ENCODE measurements at places on chromosomes 5 and 9.

DNA sequence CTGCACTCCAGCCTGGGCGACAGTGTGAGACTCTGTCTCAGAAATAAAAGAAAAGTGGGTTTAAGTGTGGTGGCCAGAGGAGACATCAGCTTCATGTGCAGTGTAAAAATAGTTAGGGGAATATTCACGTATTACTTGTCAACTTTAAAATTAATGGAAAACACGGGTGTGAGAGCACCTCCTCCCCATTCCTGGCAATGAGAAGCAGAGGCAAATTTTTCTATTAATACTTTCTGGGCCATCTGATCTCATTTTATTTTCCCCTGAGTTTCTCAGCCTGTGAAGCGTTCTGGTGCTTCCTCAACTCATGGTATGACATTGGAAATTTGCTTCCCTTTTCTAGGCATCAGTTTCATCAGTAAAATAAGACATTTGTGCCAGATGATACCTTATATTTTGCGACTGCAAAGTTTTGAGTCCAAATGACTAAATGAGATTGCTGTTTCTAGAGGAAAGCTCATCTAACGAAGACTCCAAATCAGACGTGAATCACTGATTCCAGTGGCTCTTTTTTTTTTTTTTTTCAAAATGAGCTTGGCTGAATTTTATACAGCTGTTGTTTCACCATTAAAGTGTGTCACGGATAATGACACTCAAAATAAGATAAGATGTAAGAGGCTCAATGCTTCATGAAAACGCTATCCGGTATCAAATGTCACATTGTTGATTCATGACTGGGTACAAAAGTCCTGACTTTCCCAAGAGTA lies 104.6 kb downstream of the MSX2 start:
- DNase-seq: no peak

DNA sequence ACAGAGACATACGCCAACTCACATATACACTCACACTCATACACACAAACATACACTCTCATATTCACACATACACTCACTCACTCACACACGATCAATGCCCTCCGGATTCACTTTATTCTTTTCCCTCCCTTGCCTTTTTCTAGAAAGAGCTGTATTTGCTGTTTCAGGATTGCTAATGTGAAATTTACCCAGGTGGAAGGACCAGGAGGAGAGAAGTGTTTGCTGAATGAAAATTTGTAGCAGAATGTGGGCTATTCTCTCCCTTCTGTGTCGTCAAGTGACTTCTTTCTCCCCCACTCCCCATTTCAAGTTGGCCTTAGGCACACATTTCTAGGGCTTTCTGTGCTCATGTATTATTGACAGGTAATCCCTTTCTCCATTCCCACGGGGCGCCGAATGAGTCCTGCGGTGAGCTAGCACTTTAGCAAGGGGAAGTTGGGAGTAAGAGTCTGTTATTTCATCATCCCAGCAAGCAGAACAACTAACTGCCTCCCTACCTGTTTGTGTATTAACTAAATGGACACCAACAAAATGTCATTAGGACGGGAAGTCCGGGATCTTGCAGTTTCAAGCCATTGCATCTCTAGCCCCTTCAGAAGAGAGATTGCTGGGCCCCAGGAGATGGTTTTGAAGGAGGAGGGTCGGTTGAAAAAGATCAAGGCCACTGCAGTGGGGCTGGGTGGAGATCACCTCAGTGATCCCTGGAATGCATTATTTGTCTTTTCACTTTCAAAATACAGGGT lies 97.1 kb upstream of the TAF11L2 start:
- peak; percentile 52 for DNase-seq

DNA sequence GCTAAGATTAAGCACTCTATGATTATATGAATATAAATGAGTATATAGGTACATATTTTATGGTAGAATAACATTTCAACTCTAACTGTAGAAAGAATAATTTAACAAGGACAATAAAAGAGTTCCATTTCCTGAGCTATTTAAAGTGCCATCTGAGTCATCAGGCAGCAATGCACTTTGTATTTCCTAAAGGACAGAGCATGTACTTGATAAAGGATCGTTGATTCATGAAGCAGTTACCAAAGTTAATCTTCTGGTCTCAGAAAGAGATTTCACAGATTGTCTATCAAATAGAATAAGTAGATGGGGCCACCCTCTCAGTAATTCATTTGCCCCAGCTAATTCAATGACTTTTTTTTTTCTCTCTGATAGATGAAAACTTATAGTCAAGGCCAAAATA lies 747.8 kb downstream of the CDH18 start:
- DNase-seq: no peak

DNA sequence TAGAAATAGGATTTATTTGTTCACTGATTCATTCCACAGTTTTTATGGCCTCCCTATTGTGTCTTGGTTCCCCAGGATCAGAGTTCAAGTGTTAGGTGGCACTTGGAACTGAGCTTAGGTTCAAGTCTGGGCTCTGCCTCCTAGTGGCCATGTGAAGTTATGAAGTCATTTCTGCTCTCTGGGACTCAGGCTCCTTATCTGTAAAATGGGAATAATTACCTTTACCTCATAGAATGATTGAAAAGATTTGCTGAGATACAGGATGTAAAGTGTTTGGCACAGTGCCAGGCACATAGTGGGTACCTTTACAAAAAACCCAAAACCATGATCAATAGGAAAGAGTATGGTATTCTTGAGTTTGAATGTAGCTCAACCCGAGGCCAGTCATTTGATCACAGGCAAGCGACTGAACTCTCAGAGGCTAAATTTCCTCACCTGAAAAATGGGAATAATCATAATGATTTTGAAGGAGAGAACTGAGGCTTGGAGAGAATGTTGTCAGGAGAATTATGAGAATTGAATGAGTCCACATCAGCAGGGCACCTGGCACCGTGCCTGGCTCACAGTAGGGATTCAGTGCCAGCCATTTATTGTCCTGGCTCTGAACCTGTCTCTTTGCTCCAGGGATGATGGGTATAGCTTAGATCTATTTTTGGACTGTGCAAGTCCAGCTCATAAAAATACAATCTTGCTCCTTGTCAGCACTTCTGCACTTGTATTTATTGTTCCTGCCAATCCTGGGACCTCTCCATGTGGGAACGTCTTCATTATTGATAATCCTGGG lies 10.8 kb downstream of the NSG2 start:
- DNase-seq: no peak

DNA sequence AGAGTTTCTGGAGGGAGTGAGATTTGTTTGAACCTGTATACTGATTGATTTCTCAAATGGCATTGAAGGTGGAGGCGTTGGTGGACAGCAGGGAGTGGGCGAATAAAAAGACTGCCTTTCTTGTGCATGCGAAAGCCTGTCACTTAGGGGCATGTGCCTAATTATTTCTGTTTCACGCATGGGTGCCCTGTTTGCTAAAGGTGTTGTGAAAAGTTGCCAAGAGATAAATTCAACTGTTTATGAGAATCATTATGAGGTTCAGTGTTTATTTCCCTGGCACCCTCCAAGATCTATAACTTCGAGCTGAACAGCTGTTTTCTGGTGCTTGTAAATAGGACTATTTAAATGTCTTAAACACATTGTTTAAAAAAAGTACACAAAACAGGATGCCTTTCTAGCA lies 67.4 kb upstream of the DMRTA1 start:
- DNase-seq: no peak

GRCh38 chr5:96903300-96903699 lies 27.0 kb downstream of the ERAP2 start:
- DNase-seq: no peak

DNA sequence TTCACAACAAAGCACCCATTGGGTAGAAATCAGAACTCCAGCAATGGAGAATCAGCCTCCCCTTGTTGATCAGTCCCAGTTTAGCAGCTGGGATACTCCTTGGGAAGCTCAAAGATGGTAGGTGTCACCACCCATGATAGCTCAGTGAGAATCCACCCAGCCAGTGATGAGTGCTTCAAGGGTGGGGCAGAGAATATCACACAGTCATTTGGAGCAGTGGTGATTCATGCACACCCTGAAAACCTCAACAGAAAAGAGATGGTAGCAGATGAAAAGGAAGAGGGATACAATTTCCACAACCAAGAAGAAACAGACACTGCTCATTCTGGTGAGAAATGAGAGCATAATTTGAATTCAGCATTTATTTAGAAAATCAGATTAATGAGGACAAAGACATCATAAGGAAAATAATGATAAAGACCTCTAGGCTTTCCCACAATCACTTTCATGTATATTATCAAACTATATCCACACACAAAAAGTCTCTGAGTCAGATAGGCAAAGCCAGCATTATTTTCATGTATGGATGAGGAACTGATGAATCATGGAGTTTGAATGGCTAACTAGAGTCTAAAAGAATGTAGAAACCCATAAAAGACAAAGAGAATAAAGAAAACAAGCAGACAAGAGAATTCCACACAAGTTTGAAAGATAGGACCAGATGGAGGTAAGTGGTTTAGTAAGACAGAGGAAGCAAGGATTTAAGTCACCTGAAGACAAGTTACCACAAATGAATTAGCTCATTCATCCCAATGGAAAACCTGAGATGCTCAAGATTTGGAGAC lies 82.9 kb downstream of the FEM1C start:
- DNase-seq: no peak

DNA sequence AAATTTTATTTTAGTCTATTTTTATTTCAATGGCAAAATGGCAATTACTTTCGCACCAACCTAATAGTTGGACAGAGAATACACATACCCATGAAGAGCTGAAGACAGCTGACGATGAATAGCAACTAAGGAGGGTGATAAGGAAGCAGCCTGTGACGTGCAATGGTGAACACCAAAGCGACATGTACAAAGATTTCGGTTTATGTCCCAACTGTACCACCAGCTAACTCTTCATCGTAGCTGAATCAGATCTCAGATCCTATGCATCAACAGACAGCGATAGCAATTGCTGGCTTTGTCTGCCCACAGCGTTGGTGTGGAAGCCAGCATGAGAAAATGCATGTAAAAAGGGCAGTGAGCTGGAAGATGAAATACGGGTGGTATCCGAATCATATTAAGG lies 130.6 kb upstream of the ANKH start:
- DNase-seq: no peak

Measured in H9 (cell line).